Transverse colon (tissue), 4 donors: ENCODE measurements at places on chromosomes 5 and 9.
A peak's percentile ranks its signal among the peaks of the same experiment; 100 is the strongest.

DNA sequence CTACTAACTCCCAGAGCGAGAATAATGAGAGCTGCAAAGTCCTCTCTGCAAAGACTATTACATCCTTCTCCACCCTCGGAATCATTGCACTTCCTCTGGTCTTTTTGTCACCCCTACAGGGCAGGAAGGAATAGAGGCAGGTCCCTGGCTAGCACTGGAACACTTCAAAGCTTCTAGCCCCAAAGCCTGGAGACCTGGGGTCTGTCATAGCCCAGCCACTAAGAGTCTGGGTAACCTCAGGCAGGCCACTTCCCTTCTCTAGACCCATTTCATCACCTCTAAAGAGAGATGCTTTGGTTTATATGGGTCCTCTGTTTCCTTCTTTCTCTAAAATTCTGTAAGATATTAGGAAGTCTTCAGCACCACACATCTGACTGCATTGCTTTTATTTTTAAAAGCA lies 6.7 kb downstream of the ADRB2 start:
- no peak overlapping the region for H3K27ac ChIP-seq
- DNase-seq: no peak
- no peaks in the 10 kb centered on the region for H3K27me3 ChIP-seq
- H3K4me3 ChIP-seq: no peak overlapping the region

DNA sequence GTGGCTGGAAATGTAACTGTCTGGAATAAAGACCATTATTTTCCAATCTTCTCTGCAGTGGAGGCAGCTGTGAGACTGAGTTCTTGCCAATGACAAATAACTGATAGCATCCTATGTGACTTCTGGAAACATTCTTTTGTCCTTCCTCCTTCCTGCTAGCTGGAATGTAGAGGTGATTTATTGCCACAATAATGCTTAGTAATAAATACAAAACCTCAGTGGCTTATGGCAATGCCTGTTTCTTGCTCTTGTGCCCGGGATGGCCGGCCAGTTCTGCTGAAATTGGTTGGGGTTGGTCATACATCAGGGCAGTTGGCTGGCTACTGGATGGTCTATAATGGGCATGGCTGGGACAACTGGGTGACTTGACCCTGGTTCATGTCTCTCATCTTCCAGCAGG lies 12.2 kb upstream of the TEX48 start:
- no peak overlapping the region for H3K27ac ChIP-seq
- peaks cover 7% of the 10 kb centered on the region for H3K4me1 ChIP-seq
- H3K27me3 ChIP-seq: no peaks in the 10 kb centered on the region

DNA sequence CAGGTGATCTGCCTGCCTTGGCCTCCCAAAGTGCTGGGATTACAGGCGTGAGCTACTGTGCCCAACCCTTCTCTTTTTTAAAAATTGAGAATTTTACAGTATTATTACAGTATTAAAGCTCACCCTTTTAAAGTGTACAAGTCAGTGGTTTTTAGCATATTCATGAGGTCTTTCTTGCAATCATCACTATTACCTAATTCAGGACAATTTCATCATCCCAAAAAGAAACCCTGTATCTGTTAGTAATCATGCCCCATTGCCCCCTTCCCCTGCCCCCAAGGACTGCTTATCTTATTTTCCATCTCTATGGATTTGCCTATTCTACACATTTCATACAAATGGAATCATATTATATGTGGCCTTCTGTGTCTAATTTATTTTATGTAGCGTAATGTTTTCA lies 22.6 kb upstream of the MEGF9 start:
- no peaks in the 10 kb centered on the region for H3K4me1 ChIP-seq
- H3K27ac ChIP-seq: no peak overlapping the region
- H3K36me3 ChIP-seq: no peaks in the 10 kb centered on the region
- H3K27me3 ChIP-seq: no peaks in the 10 kb centered on the region
- H3K4me3 ChIP-seq: no peak overlapping the region
- no peak for DNase-seq

DNA sequence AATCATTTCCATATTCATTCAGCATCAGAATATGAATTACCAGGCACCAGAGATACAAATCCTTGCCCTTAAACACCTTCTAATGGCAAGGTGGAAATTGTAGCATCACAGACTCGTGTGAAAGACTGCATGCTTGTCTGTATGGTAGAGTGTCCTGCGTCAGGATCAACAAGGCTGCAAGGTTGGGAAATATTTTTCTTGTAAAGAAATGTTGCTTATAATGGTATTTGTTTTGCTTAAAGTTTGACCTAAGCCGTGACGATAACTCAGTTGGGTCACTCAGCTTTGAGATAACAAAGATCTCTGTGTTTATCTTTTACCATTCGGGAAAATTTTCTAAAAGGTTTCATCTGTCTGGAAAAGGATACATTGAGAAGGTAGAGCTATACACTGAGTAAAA lies 87.6 kb downstream of the BASP1 start:
- H3K4me3 ChIP-seq: no peak overlapping the region
- DNase-seq: no peak
- no peaks in the 10 kb centered on the region for H3K27me3 ChIP-seq
- peaks cover 8% of the 10 kb centered on the region for H3K4me1 ChIP-seq

GRCh38 chr5:147169399-147169798 lies 65.4 kb upstream of the STK32A start:
- H3K4me1 ChIP-seq: peaks cover 8% of the 10 kb centered on the region
- H3K4me3 ChIP-seq: no peak overlapping the region
- no peak for DNase-seq
- no peaks in the 10 kb centered on the region for H3K36me3 ChIP-seq

DNA sequence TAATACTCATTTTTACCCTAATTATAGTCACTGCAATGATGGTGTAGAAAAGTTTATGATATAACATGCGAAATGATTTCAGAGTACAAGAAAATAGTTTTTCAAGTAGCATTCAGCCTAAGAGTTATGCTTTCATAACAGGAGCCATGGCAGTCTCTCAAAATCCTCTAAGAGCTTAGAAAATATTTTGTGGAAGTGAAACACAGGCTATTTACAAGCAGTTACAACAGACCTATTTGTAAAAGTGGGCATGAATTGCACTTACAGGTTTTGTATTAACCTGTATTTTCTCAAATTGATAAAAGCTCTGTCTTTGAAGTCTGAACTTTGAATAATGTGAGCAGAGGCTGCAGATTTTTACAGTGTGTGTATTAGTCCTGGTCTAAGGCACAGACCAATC lies 523.3 kb downstream of the LRRC70 start:
- no peak overlapping the region for H3K4me3 ChIP-seq
- H3K27me3 ChIP-seq: no peaks in the 10 kb centered on the region
- H3K27ac ChIP-seq: no peak overlapping the region
- H3K36me3 ChIP-seq: no peaks in the 10 kb centered on the region

- H3K4me3 ChIP-seq: no peak overlapping the region
- H3K36me3 ChIP-seq: no peaks in the 10 kb centered on the region
- no peak for DNase-seq
- H3K27ac ChIP-seq: no peak overlapping the region
Measured at GRCh38 chr9:120708526-120709224, 5.6 kb downstream of the MEGF9 start.

- no peaks in the 10 kb centered on the region for H3K27me3 ChIP-seq
- H3K4me3 ChIP-seq: no peak overlapping the region
- H3K4me1 ChIP-seq: no peaks in the 10 kb centered on the region
- no peak for DNase-seq
Measured at GRCh38 chr5:89097103-89097502, 214.1 kb upstream of the MEF2C start.

GRCh38 chr9:93181672-93182435 lies 2.1 kb upstream of the WNK2 start:
- no peak for DNase-seq
- no peak overlapping the region for H3K27ac ChIP-seq
- no peaks in the 10 kb centered on the region for H3K36me3 ChIP-seq
- no peak overlapping the region for H3K4me3 ChIP-seq

GRCh38 chr5:83048277-83048676 lies 28.9 kb downstream of the TMEM167A start:
- no peaks in the 10 kb centered on the region for H3K4me1 ChIP-seq
- no peaks in the 10 kb centered on the region for H3K36me3 ChIP-seq
- H3K27ac ChIP-seq: no peak overlapping the region
- no peaks in the 10 kb centered on the region for H3K27me3 ChIP-seq
- no peak overlapping the region for H3K4me3 ChIP-seq

DNA sequence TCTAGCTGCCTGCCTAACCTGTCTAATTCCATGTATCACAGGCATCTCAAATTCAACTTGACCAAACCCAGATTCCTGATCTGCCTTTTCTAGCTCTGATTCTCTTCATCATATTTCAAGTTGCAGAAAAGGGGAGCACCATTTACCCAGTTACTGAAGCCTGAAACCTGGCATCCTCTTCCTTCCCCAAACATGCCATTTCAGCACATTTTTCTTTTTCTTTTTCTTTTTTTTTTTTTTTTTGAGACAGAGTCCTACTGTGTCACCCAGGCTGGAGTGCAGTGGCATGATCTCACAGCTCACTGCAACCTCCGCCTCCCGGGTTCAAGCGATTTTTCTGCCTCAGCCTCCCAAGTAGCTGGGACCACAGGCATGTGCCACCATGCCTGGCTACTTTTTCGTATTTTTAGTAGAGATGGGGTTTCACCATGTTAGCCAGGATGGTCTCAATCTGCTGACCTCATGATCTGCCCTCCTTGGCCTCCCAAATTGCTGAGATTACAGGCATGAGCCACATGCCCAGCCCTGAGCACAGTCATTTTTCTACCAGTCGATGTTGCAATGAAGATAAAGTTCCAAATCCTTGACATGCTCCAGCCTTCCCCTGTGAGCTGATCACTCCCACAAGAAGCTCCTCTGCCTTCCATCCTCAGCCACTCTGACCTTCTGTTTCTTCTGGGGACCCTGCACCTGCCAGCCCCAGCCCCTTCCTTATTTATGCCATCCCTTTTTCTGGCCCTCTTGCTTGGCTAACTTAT lies 32.2 kb downstream of the ACER2 start:
- DNase-seq: no peak
- no peak overlapping the region for H3K27ac ChIP-seq
- H3K4me1 ChIP-seq: peaks cover 5% of the 10 kb centered on the region

GRCh38 chr5:143759396-143760130 lies 52.4 kb upstream of the HMHB1 start:
- H3K4me3 ChIP-seq: no peak overlapping the region
- H3K36me3 ChIP-seq: no peaks in the 10 kb centered on the region

DNA sequence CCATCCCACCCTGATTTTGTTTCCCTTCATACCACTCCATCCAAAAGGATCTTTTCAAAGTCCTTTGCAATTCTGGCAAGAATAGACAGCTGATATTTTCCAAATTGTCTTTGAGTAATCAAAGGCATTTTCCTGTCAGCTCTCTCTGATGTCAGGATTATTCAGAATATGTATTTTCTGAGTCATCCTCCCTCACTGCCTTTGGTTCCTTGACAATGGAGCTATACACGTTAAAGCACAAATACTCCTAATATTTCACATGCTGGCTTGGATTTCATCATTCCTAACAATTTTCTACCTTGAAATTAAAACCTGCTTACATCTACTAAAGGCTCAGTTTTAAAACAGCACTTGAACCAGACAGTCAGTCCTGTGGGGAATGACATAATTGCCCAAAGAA lies 379.4 kb downstream of the GADD45G start:
- H3K36me3 ChIP-seq: no peaks in the 10 kb centered on the region
- H3K27ac ChIP-seq: no peak overlapping the region
- no peak for DNase-seq
- no peaks in the 10 kb centered on the region for H3K27me3 ChIP-seq
- no peak overlapping the region for H3K4me3 ChIP-seq

DNA sequence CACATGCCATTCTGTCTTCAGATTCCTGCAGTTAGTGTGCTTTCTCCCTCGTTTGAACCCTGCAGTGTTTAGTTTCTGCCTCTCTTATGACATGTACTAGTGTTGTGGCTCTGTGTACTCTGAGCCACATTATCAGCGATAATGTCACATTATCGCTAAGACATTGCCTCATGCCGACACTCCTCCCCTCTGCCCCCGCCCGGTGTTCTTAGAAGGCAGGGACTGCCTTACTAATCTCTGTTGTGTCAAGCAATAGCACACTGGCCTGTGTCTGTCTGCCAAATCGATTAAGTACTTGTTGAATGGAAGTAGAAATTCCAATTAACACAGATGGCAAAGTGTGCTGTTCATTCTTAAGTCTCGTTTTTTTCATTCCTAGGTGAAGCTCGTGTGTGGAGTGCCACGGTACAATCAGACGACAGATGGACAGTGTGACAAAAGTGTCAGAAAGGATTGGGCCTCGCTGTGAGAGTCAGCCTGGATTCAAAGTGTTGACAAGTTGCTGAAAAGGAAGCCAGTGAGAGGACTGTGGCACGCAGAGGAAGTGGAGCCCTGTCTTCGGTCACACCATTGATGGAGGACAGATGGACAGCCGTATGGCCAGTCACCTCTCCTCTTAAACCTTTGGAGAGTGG lies 10.5 kb downstream of the PIK3R1 start:
- peaks cover 81% of the 10 kb centered on the region for H3K4me1 ChIP-seq
- peak; percentile 68 for DNase-seq
- peaks cover 8% of the 10 kb centered on the region for H3K36me3 ChIP-seq
- H3K27ac ChIP-seq: peak overlapping the region; percentile 86
- H3K27me3 ChIP-seq: no peaks in the 10 kb centered on the region
- no peak overlapping the region for H3K4me3 ChIP-seq

GRCh38 chr5:38367410-38367809 lies 109.1 kb downstream of the EGFLAM start:
- H3K36me3 ChIP-seq: no peaks in the 10 kb centered on the region
- H3K4me3 ChIP-seq: no peak overlapping the region
- H3K4me1 ChIP-seq: no peaks in the 10 kb centered on the region
- no peak overlapping the region for H3K27ac ChIP-seq

DNA sequence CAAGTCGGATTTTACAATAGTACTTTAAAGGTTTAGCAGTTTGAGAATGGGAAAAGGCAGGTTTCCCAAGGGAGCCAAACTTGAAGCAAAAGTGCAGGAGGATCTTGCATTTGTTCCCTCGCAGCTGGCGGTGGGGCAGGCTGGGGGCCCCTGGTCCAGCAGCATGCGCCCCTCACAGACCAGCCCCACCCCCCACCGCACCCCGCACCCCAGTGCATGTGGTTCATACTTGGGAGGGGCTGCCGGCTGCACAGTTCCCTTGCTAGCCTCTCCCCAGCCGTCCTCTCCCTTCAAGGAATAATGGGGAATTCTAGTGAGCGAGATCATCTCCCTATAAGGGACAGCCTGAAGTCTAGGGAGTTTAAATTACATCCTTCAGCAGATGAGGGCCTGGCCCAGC lies 273.1 kb upstream of the IRX2 start:
- no peaks in the 10 kb centered on the region for H3K4me1 ChIP-seq
- no peaks in the 10 kb centered on the region for H3K36me3 ChIP-seq
- DNase-seq: no peak
- no peaks in the 10 kb centered on the region for H3K27me3 ChIP-seq
- no peak overlapping the region for H3K27ac ChIP-seq

DNA sequence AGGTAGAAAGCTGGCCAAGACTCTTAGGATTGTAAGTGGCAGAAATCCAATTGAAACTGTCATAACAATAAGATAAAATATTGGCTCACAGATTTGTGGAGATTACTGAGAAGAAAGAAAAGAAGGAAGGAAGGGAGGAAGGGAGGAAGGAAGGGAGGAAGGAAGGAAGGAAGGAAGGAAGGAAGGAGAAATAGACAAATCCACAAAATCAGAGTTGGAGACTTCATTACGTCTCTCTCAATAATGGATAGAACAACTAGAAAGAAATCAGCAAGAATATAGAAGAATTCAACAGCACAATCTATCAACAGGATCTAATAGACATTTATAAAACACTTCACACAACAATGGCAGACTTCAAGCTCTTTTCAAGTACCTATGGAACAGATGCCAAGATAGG lies 17.9 kb upstream of the PAM start:
- H3K27ac ChIP-seq: no peak overlapping the region
- H3K36me3 ChIP-seq: no peaks in the 10 kb centered on the region
- no peak for DNase-seq

GRCh38 chr9:17005056-17005823 lies 129.6 kb upstream of the CNTLN start:
- peak; percentile 60 for DNase-seq
- peak overlapping the region; percentile 27 for H3K4me3 ChIP-seq
- H3K36me3 ChIP-seq: no peaks in the 10 kb centered on the region
- H3K27ac ChIP-seq: peak overlapping the region; percentile 59
- H3K27me3 ChIP-seq: no peaks in the 10 kb centered on the region
